Glomerular endothelial cell (primary cell): ENCODE measurements at places on chromosomes 7 and 10.

DNA sequence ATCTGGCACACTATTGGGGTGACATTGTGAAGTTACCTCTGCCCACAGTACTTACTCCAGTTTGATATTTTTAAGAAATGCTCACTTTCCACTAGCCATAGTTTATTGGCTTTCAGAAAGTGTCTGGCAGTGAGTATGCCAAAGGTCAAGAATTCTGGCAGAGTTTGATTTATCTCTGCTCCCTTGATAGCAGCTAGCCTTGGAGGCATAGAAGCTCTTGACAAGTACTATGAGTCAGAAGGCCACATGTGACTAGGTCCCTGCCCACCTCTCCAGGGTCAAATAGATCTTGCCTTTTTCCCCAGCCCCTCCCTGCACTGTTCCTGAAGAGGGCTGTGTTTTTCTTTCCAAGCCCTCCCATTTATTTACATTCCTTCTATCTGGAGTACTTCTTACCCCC lies 202.2 kb downstream of the AUTS2 start:
- no peak for DNase-seq

- DNase-seq, result peak; percentile 25
Observed at GRCh38 chr10:50990568-50991455, 83.5 kb upstream of the PRKG1 start.

GRCh38 chr7:5574770-5575269 lies 151.2 kb upstream of the TNRC18 start:
- no peak for DNase-seq

DNA sequence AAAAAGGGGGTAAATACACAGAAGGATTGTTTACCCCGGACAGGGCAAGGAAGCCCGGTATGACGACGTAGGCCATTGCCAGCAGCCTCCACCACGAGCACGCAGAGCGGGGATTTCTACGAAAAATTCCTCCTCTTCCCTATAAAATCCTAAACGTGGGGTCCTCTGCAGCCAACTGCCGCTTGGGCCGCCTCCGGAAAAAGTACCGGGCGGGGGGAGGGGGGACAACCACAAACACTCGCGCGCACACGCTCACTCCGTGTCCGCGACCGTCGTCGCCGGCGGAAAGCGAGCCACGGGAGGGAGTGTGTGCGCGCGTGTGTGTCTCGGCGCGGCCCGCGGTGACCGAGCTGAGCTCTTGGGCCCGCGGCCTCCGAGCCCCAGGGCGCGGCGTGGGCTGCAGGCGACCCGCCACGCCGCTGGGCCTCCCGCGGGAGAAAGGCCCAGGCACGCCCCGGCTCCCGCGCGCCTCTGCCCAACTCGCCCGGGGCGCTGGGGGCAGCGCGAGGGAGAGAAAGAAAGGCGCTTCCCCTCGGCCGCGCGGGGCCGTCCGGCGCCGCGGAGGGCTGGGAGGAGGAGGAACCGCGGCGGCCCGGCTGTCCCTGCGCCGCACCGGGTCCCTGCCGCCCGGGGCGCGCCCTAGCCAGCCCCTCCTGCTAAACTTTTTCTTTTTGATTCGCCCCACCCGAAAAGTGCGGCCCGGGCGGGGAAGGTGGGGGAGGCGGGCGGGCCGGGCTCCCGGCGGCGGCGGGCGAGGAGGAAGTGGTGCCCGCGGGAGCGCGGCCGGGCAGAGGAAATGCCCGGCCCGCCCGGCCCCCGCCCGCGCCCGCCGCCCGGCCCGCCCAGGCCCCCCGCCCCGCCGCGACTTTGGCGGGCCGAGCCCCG lies 1.5 kb downstream of the CTBP2 start:
- DNase-seq, result no peak

DNA sequence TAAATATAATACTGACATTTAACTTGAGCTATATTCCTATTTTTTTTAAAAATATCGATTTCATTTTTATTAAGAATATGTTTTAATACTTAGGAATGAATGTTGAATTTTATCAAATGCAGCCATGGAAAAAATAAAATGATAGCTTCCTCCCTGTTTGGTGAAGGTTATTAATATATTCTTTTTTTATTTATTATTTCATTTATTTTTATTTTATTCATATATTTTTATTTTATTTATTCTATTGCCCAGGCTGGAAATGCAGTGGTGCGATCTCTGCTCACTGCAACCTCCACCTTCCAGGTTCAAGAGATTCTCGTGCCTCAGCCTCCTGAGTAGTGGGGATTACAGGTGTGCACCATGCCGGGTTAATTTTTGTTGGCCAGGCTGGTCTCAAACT lies 160.2 kb downstream of the PKD1L1 start:
- no peak for DNase-seq
